ENCODE measurements at places on chromosomes 11 and 22. TPM values are rescaled to one million over a fixed set of nuclear protein-coding genes. Genes with fewer than 3 reads are reported as not detected.

GRCh38 chr11:19079643-19080440 is 19.3 kb upstream of the MRGPRX2 start:
- DNase-seq, result no peak

DNA sequence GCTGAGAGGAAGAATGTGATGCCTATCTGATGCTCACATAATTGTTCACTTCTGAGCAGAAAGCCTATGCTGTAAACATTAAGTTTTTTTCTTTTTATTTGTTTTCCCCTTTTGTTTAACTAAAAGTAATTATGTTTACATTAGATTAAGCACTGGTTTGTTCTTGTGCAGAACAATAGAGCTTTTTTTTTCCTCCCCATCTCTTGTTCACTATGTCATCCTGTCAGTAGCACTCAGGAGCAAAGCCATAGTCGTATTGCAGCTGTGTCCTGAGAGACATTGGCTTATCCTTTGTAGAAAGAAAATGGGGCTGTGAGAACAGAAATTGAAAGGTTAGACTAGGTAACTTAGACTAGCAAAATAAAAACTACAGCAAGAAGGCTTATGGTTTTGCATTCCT is 301.8 kb upstream of the RAG2 start:
- DNase-seq, result no peak

FREY1 gene
- not detected for total RNA-seq

TMEM134 gene
- total RNA-seq, result 88.6 TPM

- DNase-seq, result no peak
Measured at GRCh38 chr11:30046578-30046945, 29.7 kb upstream of the KCNA4 start.

MMP1 gene
- total RNA-seq, result 2,602 TPM

CD6 gene
- 1.6 TPM for total RNA-seq

- DNase-seq, result no peak
Measured at GRCh38 chr22:43996981-43997265, 27.2 kb upstream of the PARVB start.

NAALAD2 gene
- 0.92 TPM for total RNA-seq

DNA sequence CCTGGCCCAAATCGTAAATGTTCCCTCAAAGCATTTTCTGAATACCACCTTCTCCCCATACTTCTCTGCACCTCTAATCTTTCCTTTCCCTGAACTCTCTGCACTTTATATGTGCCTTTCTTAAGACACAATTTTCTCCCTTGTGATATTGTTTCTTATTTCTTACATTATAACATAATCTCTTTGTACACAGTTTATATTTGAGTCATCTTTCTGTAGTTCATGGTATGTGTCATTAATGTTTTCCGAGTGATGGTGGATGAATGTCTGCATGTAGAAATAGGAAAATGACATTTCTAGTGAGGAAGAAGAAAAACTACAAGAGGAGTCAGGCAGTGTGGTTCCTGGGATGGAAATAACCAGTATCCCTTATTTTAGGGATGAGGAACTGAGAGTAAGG is 5.5 kb downstream of the ACRV1 start:
- no peak for DNase-seq

DNA sequence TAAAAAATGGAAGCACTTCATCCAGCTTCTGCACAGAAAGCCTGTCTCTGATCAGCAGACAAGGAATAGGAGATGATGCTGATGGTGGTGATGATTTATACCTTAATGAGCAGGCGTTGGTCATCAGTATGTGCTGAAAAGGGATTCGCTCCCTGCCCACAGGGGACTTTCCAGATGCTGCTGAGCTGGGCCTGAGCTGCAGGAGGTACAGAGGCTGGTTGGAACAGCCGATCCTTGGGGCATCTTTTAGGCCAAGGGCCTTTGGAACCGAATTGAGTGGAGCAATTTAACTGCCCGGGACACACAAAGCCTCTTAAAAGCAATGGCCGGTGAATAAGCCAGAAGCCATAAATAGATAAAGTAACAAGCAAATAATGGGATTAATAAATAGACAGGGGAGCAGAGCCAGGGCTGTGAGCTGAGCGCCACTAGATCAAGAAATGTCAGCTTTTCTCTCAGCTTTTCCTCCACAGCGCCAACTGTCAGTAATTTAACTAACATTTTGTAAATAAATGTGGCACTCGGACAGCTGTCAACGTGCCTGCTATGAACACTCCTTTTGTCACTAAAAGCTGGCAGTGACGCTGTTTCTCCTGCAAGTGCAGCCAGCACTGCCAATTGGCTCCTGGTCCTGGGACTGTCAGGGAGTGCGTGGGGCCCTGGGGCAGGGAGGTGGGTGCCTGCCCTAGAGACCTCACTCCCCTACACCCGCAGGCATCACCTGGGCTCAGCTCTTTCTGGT is 562.3 kb downstream of the NTM start:
- no peak for DNase-seq

FIBIN gene
- total RNA-seq, result not detected

THOC5 gene
- 41.0 TPM for total RNA-seq

DNA sequence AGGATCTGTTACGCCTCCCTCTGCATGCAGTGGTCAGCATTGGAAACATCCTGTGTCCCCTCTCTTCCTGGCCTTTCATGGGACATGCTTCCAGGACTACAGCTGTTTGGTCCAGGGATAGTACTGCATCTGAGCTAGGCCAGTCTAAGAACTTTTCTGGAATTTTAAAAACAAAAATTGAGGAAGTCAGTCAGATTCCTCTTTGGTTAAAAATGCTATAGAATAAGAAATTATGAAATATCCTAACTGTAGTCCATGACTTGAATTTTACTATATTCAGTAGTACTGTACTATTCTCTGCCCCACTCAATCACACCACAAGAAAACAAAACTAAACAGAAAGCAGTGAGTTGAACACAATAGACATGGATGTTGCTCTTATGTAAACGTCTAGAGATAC is 201.0 kb upstream of the CADM1 start:
- no peak for DNase-seq

DNA sequence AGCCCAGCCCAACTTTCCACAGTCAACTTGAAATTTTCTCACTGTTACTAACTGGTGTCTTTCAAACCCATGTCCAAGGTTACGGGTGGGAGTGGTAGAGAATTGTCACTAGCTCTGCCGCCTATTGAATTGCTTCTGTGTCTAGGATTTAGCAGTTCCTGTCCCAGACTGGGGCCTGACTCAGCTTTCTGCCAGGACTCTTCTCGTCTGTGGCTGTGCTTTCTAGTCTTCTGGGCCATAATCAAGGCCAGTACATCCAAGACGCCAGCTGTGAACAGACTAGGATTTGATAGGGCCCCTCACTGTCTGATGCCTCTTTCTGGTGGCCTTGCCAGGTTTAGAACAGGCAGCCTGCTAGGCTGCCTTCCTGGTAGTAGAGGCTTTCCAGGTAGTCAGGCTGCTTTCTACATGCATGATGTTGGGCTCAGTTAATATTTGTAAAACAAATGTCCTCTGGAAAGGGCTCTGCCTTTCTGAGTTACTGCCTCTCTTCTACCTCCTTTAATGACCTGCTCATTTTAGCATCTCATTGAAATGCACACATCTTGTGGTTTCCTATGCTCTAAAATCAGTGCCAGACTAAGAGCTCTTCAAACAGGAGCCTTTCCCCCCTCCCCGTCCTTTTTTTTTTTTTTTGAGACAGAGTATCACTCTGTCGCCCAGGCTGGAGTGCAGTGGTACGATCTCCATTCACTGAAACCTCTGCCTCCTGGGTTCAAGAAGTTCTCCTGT is 13.1 kb upstream of the HIKESHI start:
- no peak for DNase-seq
